RWPE1 (cell line): ENCODE measurements at places on chromosomes 3 and 15.

- no peak for DNase-seq
Measured at GRCh38 chr15:23567921-23568320, 2.4 kb downstream of the MKRN3 start.

- no peak for DNase-seq
Measured at GRCh38 chr15:86010891-86011290, 68.8 kb upstream of the AGBL1 start.

GRCh38 chr3:88574146-88574545 lies 424.4 kb downstream of the C3orf38 start:
- no peak for DNase-seq

DNA sequence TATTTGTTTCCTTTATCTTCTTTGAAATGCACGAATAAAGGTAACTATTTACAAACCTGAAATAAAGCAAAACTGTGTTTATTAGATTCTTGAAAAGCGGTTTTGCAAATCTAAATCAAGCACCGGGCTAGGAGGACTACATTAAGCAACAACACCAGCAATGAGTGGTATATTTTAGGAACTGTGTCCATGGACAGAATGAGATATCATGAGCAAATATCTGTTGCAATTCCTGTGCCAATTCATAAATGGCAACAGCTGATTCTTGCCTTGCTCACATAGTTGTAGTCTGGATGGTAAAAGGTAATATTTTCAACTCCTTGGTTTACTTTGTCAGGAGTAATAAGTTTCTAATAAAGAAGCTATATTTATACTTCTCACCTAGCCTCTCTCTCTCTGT lies 403.3 kb downstream of the LPP start:
- DNase-seq: no peak

GRCh38 chr15:36332896-36333295 lies 246.5 kb upstream of the CDIN1 start:
- DNase-seq: no peak
